ENCODE measurements at places on chromosomes 16 and 17.

DNA sequence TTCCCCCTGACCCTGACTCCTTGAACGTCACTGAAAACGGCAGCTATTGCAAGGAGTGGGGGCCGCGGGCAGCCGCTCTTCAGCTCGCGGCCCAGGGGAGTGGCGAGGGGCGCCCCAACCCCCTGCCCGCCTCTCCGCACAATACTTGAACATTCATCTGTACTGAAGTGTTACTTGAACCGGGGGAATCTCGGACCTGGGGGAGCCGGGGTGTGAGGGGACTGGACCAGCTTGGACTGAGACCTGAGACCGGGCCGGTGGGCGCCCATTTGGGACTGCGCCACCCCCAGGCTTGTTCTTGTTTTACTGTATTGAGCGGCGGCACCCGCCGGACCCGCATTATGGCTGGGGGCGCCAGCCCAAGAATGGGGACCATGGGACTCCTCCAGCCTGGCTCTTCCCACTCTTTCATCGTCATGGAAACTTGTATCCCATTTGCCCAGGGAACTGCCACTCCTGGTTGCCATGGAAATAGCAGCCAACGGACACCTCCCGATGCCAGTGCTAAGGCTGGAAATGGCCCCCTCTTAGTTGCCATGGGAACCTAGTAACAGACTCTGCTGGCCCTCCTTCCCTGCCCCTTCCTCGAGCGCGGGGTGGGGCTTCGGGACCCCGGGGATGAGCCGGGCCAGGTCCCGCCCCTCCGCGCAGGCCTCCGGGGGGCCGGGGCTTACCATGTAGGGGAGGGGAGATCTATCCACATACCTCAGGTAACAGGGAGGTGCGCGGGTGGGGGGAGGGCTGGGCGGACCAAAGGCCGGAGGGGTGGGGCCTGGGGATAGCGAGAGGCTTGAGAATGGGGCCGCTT is 805 bp upstream of the ORAI3 start:
- no peak for DNase-seq

GRCh38 chr16:12801511-12802042 is 2.1 kb downstream of the CPPED1 start:
- no peak for DNase-seq

DNA sequence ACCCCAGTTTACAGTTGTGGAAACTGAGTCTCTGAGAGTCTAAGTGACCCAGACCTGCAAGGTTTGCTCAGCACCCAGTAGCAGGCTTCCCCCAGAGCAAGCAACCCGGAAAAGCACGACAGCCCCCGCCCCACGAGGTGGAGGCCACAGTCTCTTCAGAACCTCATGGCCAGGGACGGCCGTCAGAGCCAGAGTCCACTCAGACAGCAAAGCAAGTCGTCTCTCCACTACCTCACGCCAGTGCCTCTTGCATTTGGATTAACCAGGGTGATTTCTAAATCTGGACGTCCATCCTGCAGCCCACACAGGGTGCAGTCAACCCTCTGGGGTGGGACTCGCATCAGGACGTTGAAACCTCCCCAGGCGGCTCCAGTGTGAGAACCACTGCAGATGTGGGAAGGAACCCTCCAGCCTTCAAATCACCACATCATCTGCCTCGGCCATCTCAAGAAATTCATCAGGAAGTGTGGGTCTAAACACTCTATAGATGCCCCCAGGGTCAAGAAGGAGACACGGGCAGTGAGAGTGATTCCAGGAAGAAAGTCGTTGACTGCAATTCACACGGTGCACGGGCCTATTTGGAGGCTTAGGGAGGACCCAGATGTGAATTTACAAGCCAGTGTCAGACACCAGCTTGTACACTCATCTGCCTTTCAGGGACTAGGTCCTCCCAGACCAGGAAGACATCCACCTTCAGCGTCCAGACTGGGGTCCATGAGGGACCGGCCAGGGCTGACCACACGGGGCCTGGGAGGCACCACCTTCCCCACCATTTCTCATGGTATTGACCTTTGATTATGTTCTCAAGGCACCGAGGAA is 20.2 kb upstream of the RBFOX3 start:
- no peak for DNase-seq

DNA sequence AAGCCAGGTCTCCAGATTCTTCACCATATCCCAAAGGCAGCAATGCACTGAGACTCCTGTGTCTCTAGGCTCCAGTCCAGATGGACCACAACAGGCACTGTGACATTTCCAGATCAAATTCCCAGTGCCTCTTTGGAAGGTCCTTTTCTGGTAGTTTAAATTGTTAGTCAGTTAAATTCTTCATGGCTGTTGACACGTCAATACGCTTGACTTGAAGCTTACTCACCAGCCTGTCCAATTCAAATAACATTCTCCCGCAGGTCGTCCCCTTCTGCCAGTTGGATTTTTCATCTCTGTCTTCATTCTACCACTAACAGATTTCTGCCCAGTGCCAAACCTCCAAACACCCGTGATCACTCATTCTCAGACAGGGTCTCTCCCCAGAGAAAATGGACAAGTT is 86.7 kb downstream of the SHISA9 start:
- no peak for DNase-seq

DNA sequence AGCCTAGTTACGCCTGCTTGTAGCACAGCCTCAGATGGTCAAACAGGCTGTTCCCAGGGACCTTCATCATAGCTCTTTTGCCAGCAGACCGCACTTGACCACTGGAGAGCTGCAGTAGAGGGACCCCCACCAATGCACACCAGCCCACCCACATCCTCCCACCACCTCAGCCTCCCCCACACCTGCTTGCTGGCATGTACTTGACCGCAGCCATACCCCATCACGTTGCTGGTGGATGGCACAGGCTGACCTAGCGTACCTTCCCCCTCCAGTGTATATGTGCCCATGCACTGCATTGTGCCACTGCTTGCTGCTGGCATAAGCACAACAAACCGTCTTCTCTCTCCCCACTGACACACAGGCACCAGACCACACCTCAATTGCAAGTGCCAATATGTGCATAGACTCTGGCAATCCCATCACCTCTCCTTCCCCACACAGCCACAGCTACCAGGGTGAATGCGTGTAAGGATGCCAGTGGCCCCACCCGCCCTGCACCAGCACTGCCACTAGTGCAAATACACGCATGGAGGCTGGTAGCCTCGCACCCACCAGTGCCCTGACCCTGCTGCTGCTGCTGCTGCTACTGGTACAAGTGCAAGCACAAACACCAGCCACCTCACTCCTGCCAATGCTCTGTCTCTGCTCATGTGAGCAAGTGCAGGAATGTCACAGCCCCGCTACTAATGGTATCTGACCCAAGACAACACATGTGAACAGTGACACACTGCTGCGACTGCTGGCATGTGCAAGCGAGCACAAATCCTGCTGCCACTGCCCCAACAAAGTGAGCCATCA is 1377.6 kb downstream of the CDH11 start:
- DNase-seq = no peak

- no peak for DNase-seq
Measured at GRCh38 chr16:46896314-46896968, 12.3 kb downstream of the GPT2 start.

GRCh38 chr17:10226930-10227695 is 28.7 kb upstream of the GAS7 start:
- DNase-seq = no peak

- DNase-seq = no peak
Measured at GRCh38 chr17:45380991-45381390, 51.7 kb downstream of the ARHGAP27 start.

DNA sequence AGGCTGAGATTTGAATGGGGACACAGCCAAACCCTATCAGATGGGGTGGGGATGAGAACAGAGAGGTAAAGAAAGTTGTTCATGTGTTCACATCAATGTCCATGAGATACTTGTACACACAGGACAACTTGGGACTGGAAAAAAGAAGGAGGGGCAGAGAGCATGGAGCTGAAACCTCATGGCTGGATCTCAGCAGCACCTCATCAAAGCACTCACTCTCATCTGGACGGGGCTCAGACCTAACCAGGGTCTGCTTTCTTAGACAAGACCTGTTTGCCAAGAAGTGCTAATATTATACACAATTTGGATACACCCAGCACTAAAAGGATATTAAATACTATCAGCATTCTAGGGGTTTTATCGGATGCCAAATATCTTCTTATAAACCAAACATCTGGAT is 399.8 kb downstream of the SLC39A11 start:
- no peak for DNase-seq

GRCh38 chr17:45396496-45397205 is 36.0 kb downstream of the ARHGAP27 start:
- DNase-seq = no peak

GRCh38 chr17:4766201-4766600 is 5.5 kb upstream of the TM4SF5 start:
- DNase-seq = no peak

GRCh38 chr17:78032166-78032565 is 73.7 kb downstream of the TNRC6C start:
- no peak for DNase-seq

DNA sequence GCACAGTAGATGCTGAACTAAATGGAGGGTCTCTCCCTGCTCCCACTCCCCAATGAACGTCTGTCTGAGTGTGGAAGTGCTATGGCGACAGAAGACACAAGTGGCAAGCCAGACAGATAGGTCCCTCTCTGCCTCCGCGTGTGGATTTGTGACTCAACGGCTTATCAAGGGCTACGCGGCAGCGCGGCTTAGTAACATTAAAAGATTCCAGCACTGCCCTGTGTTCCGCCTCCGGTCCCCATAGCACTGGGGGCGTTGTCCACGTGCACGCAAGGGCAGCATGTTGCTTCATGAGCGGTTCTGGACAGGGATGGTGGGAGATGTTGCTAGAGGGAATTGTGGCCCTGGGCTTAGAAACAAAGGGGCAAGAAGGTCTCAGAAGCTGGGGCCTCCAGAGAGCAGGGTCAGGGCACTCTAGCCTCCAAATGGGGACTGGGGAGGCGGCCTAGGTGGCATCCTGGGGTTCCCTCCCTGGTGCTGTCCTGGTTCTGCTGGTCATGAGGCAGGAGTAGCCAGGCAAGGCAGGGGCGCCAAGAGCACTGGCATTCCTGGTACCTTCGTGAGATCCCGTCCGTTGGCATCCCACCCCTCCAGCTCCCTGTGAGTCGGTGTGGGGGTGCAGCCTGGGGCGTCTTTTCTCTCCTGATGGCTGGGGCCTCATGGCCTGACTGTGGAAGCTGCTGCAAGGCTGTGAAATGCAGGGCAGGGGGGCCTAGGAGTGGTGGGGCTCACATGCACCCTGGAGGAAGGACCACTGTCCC is 9.1 kb downstream of the CRHR1 start:
- no peak for DNase-seq

GRCh38 chr17:41919165-41919817 is 540 bp upstream of the ACLY start:
- DNase-seq = no peak

- no peak for DNase-seq
Measured at GRCh38 chr16:12252616-12253015, 276.1 kb downstream of the SNX29 start.

DNA sequence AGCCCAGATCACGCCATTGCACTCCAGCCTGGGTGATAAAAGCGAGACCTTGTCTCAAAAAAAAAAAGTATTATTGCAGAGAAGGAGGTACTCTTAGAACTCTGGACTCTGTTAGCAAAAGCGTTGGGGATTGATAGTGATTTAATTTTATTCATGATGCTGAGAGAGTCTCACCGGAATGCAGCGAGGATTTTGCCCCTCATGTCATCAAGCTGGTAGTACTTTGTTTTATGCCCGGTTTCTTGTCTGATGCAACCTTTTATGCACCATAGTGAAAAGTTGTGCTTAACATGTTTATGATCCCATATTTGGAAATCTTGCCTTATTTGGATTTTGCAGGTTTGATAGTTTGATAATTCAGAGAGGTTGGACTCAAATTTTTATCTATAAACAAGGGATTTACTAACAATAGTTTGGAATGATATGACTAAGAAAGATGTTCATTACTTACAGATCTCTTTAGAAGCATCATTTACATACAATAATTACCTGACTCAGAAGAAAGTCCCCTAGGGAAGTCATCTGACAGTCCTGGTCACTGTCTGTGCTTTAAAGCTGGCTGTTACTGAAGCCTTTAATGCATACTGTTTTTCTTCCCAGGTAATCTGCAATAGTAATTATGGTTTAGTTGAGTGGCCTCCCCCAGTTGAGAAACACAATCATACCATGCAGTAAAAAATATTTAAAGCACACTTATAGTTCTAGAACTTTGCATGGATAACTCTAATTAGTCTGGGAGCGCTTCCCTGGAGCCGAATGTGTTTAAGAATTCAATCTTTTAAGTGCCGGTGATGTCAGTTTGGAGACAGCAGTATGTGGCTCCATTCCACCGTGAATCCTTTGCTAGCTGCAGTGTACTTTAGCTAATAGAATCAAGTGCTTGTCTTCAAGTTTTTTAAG is 120.9 kb downstream of the PRKCA start:
- DNase-seq = no peak

DNA sequence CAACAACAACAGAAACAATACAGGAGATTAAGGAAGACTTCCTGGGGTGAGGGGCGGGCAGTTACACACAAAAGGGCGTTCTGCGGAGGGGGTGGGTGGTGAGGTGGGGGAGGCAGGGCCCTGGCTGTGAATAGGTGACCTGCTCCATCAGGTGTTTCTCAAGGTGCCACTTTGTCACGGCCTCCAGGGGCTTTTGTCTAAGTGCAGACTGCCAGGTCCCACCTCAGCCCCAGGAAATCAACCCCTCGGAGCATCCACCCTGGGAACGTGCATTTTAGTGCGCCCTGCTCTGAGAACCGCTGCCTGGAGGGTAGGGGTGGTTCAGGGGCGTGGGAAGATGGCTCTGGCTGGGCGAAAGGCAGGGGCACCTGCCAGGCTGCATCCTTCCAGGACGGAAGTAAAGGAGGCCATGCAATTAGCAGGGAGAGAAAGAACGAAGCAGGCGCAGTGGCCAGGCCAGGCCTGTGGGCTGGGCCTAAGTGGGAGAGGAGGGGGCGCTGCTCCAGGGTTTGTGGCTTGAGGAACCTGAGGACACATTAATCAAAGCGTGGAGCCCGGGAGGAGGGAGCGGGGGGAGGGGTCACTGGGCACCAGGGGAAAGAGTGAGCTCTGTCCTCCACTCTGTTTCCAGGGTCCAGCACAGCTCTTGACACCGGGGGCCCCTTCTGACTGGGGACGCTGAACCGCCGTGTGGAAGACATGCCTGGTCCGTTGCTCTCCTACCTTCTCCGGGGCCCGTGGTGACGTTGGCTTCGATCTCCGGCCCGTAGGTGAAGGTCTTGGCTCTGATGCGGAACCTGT is 49.4 kb upstream of the CDC42EP4 start:
- DNase-seq = no peak

GRCh38 chr16:81526199-81526598 is 81.6 kb downstream of the CMIP start:
- DNase-seq = no peak

DNA sequence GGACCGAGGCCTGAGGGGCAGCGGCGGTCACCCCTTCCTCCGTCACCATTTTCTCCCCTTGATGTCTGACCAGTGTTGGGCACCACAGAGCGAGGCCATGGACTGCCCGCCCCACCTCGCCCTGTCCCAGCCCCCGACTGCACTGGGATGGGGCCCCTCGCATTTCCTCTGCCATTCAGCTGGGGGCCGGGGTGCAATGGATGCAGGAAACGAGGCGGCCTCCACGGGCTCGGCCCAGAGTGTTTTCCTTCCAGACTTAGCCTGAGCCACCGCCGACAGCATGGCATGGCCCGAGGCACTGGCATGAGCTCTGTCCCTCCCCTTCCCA is 44.6 kb upstream of the ZC3H18 start:
- DNase-seq = no peak

All from esophagus squamous epithelium (tissue), 5 donors.